T-helper 1 cell (primary cell): ENCODE measurements at places on chromosomes 5 and 9.

DNA sequence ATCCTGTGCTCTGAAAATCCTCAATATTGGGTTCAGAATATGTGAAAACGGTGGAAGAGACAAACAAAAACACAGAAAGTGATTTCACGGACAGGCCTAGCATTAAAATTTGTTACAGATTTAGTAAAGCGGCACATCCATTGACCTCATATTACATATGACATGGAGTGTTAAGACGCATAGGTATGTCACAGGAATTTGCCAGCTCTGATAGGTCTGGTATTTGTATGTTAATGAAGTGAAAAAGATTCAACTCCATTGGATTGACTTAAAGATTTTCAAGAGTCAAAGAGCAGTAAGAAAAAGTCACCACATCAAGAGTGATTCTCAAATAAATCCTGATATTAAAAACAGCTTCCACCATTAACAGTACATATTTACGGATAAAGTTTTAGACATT is 396.5 kb upstream of the SEMA6A start:
- DNase-seq: no peak

DNA sequence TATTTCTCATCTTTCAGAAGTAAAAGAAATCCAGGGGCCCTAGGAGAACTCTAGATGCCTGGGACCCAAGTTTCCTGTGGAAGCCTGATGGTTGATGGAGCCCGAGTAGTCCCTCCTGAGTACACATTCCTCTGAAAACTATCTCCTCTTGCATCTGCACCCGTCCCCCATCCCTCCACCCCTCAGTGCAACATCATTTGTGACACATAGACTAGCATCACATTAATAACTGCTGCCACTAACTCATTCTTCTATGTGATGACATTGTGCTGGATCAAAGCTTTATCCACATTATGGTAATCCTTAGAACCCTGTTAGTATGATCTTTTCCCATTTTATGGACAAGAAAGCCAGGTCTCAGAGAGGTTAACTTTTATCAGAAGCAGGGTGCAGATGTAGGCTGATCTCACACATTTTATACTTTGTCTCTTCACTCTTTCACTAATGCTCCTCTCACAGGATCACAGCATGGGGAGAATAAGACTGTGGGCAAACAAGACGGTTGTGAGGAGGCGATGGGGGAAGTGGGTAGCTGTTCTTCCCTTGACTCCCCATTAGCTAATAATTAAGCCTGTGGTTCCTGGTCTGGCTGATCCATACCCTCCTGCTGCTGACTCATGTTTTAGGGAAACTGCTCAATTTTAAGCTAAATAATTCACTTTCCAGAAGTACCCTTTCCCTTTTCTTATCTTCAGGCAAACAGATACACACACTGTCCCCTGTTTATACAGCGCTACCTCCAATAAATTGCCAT is 3.9 kb upstream of the HK3 start:
- DNase-seq: no peak

DNA sequence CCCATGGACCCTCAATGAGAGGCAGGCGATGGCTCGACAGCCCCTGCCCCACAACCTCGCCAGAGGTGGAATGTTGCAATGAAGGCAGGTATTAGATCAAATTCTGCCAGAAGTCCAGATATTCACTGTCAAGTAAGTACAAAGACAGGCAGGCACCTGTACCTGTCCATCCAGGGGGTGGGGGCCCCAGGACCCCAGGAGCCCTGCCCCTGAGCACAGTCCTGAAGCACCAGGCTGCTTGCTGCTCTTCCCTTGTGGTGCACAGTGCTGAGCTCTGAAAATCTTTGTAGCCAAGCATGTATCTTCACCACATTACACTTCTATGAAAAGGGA is 26.2 kb upstream of the HMCN2 start:
- DNase-seq: no peak

GRCh38 chr5:83701886-83702285 is 18.8 kb downstream of the HAPLN1 start:
- DNase-seq: no peak

- no peak for DNase-seq
These were observed 376.6 kb downstream of the EFNA5 start for GRCh38 chr5:107294211-107294550.

DNA sequence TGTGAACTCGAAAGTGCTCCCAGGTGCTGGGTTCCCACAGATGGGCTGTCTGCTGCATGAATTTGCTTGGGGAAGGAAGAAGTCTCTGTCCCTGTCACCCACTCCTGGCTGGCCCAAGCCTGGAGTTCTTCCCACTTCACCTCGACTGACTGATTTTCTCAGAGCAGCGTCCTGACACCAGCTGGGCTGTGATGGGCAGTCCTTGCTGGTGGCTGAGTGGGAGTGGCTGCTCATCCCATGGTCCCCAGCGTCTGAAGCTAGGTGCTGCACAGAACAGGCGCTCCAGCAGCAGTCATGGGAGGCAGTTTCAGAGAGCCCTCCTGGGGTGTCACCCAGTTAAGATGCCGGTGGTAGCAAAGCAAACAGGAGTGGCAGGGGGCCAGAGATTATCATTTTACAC is 10.1 kb upstream of the NEURL1B start:
- no peak for DNase-seq
